ENCODE measurements at places on chromosomes 12 and 14. TPM values are rescaled to one million over a fixed set of nuclear protein-coding genes. Genes with fewer than 3 reads are reported as not detected.

GRCh38 chr14:104317492-104317805 is 179.1 kb downstream of the KIF26A start:
- DNase-seq = no peak

GRCh38 chr12:111557271-111558106 is 41.6 kb downstream of the ATXN2 start:
- DNase-seq = no peak

GRCh38 chr14:47008732-47009131 is 357.2 kb upstream of the RPL10L start:
- DNase-seq = no peak

DNA sequence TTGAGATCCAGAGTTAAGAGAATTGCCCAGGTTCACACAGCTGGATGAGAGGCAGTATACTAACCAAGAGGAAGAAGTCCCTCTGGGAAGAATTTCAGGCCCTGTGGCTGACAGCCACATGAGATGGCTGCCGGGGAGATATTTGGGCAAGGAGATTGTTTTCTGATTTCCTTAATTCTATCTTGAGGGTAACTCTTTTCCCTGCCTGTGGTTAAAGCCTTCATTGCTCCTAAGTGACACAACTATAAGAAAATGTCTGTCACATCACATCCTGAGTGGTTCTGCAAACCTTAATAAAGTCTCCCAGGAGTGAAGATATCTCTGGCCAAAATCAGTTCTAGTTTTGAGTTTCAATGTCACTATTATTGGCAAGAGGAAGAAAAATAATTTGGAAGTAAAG is 9.6 kb downstream of the ARHGDIB start:
- no peak for DNase-seq

DNA sequence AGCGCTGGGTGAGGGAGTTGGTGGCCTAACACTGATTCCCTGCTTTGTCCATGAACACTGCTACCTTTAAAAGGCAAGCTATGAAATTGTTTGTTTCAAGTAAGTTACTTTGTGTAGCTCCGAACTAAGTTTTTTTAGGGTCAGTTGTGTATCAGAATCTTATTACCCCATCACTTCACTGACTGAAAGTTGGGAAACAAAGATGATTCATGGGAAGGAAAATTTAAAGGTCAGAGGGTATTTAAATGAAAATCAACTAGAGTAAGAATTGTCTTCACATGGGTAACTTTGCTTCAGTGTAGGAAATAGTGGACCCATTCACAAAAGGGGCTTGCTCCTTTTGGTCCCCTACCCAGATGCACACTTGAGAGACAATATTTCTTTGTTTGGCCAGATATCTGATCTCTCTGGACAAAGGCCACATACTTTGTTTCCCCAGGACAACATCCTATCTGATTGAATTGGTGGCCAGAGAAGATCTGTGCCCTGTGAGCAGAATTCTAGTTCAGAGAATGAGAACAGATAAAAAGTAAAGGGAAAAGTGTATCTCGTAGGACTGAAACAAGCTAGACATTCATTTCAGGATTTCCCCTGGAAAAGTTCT is 53.5 kb downstream of the RAB35 start:
- no peak for DNase-seq

- no peak for DNase-seq
Observed at GRCh38 chr12:106054049-106054448, 84.7 kb downstream of the NUAK1 start.

DNA sequence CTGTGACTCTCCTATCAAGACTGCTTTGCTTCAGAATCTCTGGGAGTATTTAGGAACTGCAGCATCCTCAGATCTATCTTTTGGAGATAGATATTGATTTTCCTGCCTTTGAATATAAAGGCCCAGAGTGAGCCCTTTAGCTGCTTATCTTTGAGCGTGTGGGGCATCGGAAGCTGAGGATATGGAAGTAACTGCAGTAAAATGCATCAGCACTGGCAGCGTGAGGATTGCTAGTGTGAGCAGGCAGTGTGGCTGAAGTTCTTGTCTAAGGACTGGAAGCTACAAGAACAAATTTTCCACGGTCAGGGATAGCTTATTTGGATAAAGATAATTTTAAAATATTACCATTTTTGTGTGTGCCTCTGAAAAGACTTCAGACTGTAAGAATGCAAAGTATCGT is 474.7 kb downstream of the NPAS3 start:
- DNase-seq = no peak

- no peak for DNase-seq
Observed at GRCh38 chr14:73394317-73394716, 64.0 kb downstream of the NUMB start.

DNA sequence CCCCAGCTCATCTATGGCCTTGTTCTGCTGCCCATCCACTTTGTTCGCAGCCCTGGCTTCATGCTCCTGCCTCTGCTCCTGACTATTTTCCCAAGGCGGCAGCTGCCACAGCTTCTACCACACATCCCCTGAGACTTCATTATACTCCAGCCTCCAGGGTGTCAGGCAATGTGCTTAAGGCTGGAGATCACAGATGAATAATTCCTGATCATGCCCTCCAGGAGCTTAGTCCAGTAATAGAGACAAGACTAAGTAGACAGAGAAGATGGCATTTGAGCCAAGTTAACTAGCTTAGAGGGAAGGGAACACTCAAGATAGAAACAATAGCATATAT is 7.1 kb downstream of the TAPBPL start:
- DNase-seq = peak; percentile 7

GRCh38 chr14:71248194-71248593 is 340.9 kb downstream of the PCNX1 start:
- DNase-seq = no peak

- DNase-seq = peak; percentile 91
Observed at GRCh38 chr14:90726656-90727055, 89.6 kb downstream of the TTC7B start.

DNA sequence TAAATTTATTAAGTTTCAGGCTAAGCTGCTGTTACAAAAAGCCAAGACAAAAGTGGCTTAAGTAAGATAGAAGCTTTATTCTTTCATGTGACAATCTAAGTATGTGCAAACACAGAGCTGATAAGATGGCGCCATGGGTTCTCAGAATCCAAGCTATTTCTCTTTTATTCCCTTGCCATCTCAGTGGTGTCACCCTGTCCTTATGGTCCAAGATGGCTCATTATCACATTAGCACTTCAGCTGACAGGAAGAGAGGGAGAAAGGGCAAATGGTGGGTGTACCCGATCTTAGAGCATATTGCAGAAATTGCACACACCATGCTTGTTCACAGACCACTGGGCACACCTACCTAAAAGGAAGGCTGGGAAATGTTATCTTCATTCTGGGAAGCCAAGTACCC is 211.7 kb downstream of the TMTC2 start:
- no peak for DNase-seq

DNA sequence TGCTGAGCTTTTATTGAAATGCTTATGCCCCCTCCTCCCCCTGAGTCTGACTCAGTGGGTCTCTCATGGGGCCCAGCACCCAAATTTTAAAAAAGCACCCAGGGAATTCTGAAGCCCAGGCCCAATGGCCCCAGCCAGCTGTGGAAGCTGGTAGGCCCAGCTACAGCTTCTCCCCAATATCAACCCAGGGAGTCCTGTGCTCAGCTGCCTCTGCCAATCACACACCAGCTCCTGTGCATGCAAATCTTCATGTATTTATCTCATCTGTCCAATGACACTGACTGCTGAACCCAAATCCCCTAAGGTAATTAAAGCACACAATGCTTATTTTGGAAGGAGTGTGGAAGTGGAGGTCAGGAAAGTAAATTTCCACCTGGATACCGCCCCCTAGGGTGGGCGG is 76.3 kb downstream of the CCDC88C start:
- no peak for DNase-seq

DNA sequence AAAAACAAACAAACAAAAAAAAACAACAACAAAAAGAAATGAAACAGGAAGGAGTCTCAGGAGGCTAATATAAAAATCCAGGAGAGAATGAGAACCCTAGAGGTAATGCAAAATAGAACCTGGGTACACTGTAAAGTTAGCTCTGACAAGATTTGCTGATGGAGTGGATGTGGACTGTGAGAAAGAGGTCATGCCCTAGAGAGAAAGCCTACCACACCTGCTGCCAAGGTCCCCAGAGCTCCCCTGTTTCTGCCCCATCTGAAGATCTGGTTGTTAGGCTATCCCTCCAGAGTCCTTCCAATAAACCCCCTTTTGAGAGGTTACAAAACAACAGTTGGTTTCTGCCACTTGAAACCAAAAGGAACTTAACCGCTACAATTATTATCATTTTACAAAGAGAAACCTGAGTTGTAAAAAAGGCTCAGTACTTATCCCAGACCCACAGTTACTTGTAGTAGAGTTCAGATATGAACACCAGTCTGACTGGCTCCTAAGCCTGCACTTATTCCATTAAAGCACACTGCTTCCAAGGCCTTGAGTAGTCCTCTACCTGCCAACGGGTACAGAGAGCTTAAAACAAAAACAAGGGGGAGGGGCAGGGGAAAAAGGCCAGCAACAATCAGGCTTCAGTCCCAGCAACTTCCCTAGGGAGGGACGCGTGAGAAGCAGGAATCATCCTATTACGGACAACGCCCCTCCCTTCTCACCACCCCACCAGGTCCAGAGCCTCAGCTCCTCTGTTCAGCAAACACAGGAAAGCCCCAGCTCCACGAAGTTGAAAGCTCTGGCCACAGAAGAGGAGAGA is 27.7 kb downstream of the PPP1R13B start:
- DNase-seq = no peak

GRCh38 chr12:119659289-119659897 is 8.5 kb upstream of the PRKAB1 start:
- DNase-seq = no peak

GRCh38 chr14:52563120-52563519 is 10.5 kb downstream of the GPR137C start:
- DNase-seq = no peak

- DNase-seq = no peak
Observed at GRCh38 chr12:96172981-96173380, 21.2 kb upstream of the ELK3 start.

- no peak for DNase-seq
Observed at GRCh38 chr14:90518941-90519256, 122.1 kb downstream of the CALM1 start.

DNA sequence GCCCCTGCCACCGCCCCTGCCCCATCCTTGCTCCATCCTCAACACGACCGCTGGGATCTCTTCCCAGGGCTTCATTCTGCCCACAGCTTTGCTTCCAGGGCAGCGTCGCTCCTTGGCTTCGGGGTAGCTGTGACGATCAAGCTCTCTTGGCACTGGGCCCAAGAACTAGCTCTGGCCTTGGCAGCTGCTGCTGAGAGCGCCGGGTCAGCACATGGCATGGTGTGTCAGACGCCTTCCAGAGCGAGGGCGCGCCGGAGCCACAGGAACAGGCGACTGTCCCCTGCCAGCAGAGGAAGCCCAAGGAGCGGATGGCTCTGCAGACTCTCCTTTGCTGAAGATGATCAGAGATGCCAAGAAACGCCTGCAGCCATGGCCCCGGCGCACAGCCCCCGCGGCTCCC is 15.9 kb downstream of the RAB35 start:
- DNase-seq = no peak

- no peak for DNase-seq
Observed at GRCh38 chr12:46815809-46816208, 10.0 kb downstream of the SLC38A4 start.

GRCh38 chr12:140162-140561 is 73.6 kb downstream of the IQSEC3 start:
- no peak for DNase-seq

DNA sequence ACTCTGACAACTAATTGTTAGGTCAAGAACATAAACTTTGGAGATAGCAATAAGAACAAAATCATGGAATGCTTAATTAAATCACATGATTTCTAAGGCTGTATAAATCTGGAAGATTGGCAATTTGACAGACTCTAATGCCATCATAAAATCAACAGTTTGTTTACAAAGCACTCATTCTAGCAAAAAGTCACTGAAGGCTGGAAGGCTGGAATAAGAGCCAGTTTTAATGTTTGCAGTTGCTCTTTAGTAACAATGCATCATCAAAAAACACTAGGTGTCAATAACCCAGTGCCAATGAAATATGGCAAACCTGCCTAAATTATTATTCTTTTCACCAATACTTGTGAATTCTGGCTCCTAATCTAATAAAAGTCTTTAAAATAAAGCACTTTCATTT is 65.0 kb downstream of the NUMB start:
- no peak for DNase-seq

DNA sequence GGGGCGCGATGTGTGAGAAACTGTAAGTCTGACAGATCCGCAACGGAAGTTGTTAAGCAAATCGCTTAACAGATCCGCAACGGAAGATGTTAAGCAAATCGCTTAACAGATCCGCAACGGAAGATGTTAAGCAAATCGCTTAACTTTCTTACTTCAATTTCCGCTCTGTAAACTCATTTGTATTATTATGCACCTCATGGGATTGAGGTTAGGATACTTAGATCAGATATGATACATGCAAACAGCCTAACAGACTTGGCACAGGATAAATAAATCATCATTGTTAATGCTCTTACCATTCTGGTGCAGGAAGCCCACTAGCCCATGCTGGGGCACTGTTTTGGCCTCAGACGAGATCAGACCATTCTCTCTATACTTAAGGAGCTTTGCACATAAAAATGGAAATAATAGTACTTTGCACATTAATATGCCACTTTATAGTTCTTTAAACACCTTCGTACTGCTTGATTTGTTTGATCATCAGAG is 399 bp downstream of the NCAPD2 start:
- no peak for DNase-seq

GRCh38 chr14:27006570-27006969 is 408.7 kb upstream of the NOVA1 start:
- DNase-seq = no peak

- no peak for DNase-seq
Observed at GRCh38 chr12:120855823-120856588, 48.2 kb downstream of the SPPL3 start.

DNA sequence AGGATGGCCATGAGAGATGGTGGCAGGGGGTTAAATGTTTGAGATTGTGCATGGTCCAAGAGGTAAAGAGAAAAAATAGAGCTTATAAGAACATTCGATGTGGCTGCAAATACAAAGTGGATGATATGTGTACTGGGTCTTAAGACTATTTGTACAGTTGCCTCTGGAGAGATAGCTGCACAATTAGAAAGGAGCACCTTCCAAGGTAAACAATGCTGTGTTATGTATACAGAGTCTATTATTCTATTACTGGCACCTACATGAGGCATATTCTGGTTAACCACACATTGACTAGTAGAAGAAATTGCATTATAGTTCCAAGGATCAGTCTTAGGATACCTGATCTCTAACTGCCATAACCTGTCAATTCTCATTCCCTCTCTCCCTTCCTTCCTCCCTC is 238.0 kb upstream of the FOXN3 start:
- DNase-seq = no peak

Gene CLEC4A
- total RNA-seq = 3.0 TPM

Gene GLS2
- total RNA-seq = 10.5 TPM

Gene DPPA3
- total RNA-seq = not detected

Gene APOF
- not detected for total RNA-seq

Gene INSM2
- total RNA-seq = 0.17 TPM

Gene HOXC5
- total RNA-seq = 2.4 TPM

Gene NAV3
- total RNA-seq = 52.4 TPM

Gene SPX
- 4.0 TPM for total RNA-seq

Gene ISM2
- total RNA-seq = 1.8 TPM

Gene FOXN4
- total RNA-seq = not detected

All from spinal cord (tissue), 10 donors.